Mesendoderm (in vitro differentiated cells): ENCODE measurements at places on chromosomes 1 and 21.
A peak's percentile ranks its signal among the peaks of the same experiment; 100 is the strongest.

GRCh38 chr1:234544087-234544579 lies 65.2 kb upstream of the TARBP1 start:
- no peak overlapping the region for H3K4me3 ChIP-seq
- no peak overlapping the region for H3K27ac ChIP-seq
- no peak for DNase-seq
- H3K36me3 ChIP-seq = no peaks in the 10 kb centered on the region
- H3K27me3 ChIP-seq = no peaks in the 10 kb centered on the region

DNA sequence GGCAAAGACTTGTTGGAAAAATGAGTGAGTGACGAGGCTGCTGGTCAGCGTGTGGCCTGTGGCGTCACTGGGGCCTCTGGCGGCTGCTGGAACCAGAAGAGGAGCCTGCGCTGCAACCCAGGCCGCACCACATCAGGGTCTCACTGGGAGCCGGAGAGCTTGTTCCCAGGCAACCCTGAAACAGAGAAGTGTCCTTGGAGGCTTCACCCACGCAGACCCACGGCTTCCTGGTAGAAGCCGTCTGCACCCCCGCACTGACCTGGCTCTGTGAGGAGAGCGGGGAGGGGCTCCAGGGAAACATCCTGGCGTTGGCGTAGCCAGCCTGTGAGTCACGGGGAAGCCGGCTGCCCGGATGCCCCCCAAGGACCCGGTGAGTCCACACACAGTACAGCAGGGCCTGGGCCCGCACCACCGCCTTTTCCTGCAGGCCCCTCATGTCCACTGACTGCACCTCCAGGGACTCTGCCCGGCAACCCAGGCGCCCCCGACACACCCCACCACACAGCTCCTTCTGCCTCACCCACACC lies 57.4 kb downstream of the COL6A1 start:
- H3K27me3 ChIP-seq = no peaks in the 10 kb centered on the region
- no peaks in the 10 kb centered on the region for H3K36me3 ChIP-seq
- H3K27ac ChIP-seq = no peak overlapping the region
- no peak for DNase-seq

GRCh38 chr1:110011527-110012041 lies 22.8 kb upstream of the STRIP1 start:
- no peak overlapping the region for H3K4me3 ChIP-seq
- H3K36me3 ChIP-seq = peaks cover 16% of the 10 kb centered on the region
- no peak overlapping the region for H3K27ac ChIP-seq
- DNase-seq = peak; percentile 80
- H3K4me1 ChIP-seq = peaks cover 5% of the 10 kb centered on the region
- no peaks in the 10 kb centered on the region for H3K27me3 ChIP-seq

DNA sequence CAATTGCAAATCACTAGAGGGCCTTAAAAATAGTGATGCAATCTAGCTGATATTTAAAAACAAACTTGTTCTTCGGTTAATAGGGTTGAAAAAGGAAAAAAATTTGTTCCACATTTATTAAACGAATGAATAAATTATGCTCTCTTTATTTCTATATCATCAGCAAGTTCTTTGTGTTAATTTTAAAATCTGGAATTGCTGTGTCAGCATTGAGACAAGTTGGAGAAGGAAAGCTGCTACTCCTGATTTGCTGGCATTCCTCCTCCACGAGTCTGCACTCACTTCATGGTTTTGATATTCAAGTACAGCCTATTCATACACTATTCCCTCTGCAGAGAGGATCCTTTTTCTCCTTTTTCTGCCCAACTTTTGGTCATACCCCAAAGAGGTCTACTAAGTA lies 117.6 kb downstream of the MRPL39 start:
- H3K4me3 ChIP-seq = no peak overlapping the region
- no peak overlapping the region for H3K27ac ChIP-seq
- peak; percentile 1 for DNase-seq

GRCh38 chr1:21935891-21936365 lies 1.2 kb downstream of the HSPG2 start:
- H3K27me3 ChIP-seq = no peaks in the 10 kb centered on the region
- peak overlapping the region; percentile 32 for H3K27ac ChIP-seq
- peak; percentile 60 for DNase-seq
- peaks cover 21% of the 10 kb centered on the region for H3K4me1 ChIP-seq
- H3K36me3 ChIP-seq = no peaks in the 10 kb centered on the region

GRCh38 chr1:156643778-156644092 lies 1.8 kb downstream of the BCAN start:
- H3K4me3 ChIP-seq = no peak overlapping the region
- no peak overlapping the region for H3K27ac ChIP-seq
- H3K36me3 ChIP-seq = no peaks in the 10 kb centered on the region
- no peak for DNase-seq

GRCh38 chr1:209688746-209689234 lies 13.6 kb downstream of the G0S2 start:
- no peak overlapping the region for H3K4me3 ChIP-seq
- no peaks in the 10 kb centered on the region for H3K27me3 ChIP-seq
- no peaks in the 10 kb centered on the region for H3K36me3 ChIP-seq
- H3K27ac ChIP-seq = no peak overlapping the region

DNA sequence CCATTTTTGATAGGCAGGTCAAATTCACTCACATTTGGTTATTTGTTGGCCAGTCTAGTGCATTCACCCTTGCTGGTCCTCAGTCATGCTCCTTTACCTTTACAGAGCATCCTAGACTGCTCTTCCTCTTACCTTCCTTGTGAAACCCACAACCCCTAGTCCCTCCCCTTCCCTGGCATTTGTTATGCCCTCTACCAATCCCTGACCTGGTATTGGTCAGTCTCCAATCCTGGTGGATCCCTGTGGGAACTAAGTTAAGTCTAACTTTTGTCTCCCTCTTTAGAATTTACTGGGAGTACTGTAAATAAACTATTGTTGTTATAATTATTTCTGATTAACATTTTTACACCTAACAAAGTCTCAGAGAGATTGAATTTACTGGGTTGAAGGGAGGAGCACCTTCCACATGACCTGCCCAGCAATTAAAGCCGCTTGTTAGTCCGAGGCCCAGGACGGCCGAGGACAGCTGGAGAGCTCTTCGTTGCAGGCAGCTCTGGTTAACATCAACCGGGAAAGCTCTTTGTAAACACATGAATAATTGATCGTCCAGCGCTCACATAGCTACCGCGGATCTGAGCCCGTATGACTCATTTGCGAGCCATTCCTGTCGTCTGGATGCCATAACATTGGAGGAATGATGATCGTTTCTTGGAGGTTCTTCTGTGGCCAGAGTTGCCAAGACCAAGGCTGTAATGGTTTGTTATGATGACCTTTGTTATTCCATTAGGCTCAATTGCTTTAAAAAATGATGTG lies 31.9 kb downstream of the MTARC1 start:
- H3K36me3 ChIP-seq = no peaks in the 10 kb centered on the region
- no peaks in the 10 kb centered on the region for H3K27me3 ChIP-seq
- peak; percentile 67 for DNase-seq
- no peak overlapping the region for H3K4me3 ChIP-seq

- H3K36me3 ChIP-seq = no peaks in the 10 kb centered on the region
- H3K4me1 ChIP-seq = no peaks in the 10 kb centered on the region
- no peaks in the 10 kb centered on the region for H3K27me3 ChIP-seq
- no peak overlapping the region for H3K27ac ChIP-seq
Measured at GRCh38 chr1:223234170-223234514, 91.1 kb upstream of the TLR5 start.

- H3K36me3 ChIP-seq = no peaks in the 10 kb centered on the region
- H3K4me3 ChIP-seq = no peak overlapping the region
- no peaks in the 10 kb centered on the region for H3K27me3 ChIP-seq
- no peak for DNase-seq
Measured at GRCh38 chr1:44422161-44422560, 17.1 kb downstream of the RNF220 start.

- no peaks in the 10 kb centered on the region for H3K36me3 ChIP-seq
- no peaks in the 10 kb centered on the region for H3K4me1 ChIP-seq
- H3K27me3 ChIP-seq = no peaks in the 10 kb centered on the region
- no peak for DNase-seq
- H3K27ac ChIP-seq = no peak overlapping the region
- no peak overlapping the region for H3K4me3 ChIP-seq
Measured at GRCh38 chr1:98292994-98293393, 368.5 kb upstream of the SNX7 start.

- no peaks in the 10 kb centered on the region for H3K36me3 ChIP-seq
- no peaks in the 10 kb centered on the region for H3K27me3 ChIP-seq
- peak overlapping the region; percentile 46 for H3K4me3 ChIP-seq
- peak overlapping the region; percentile 25 for H3K27ac ChIP-seq
- DNase-seq = peak; percentile 93
- peaks cover 2% of the 10 kb centered on the region for H3K4me1 ChIP-seq
Measured at GRCh38 chr1:6490181-6491080, 1.0 kb downstream of the PLEKHG5 start.

DNA sequence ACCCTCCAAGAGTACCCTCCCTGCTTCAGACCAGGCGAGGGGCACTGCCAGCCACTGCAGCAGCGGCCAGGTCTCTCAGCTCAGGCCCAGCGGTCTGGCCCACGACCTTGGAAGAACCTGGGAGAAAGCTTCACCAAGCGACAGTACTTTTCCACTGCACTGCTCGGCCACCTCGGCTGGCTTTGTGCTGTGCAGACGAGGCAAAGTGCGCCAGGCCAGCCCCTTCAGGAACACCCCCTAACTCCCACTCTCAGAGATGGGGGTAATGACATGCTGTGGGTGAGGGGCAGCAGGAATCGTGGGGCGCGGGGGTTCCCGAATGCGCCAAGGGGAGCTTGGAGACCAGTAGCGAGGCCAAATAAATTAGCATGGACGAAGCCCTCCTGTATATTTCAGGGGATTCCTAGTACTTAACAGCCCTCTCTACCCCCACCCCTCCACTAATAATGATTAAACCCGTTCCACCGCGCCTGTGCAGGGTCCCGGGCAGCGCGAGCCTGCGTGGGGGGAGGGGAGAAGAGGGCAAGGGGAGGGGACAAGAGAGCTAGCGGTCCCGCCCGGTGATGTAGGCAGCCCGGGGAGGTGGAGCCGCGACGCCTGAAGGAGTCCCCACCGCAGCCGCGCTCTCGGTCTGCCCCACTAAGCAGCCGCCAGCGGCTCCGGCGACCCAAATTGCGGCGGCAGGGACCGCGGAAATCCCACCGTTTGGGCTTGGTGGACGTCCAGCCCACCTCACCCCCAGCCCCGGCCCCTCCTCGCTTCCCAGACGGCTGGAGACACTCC lies at the start of gene FAM43B:
Gene FAM43B, plus strand, starts transcription at position 629 of the 783 bp plus-strand sequence. CDS start 401 bp downstream, outside the sequence.
- no peaks in the 10 kb centered on the region for H3K36me3 ChIP-seq
- no peak within 1 kb of the TSS for H3K27ac ChIP-seq

DNA sequence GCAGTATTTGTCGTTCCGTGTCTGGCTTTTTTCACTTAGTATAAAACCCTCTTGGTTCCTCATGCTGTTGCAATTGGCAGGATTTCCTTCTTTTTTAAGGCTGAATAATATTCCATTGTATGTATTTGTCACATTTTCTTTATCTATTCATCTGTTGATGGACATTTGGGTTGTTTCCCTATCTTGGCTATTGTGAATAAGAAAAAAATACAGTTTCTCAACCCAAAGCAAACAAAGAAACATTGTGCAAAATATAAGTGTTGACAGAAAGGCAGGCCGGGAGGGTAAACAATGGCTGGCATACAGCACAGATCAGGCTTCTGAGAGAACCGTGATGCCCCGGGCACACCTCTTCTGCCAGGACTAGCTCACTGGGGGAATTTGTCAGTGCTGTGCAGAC lies 26.9 kb downstream of the NENF start:
- H3K4me1 ChIP-seq = peaks cover 3% of the 10 kb centered on the region
- no peaks in the 10 kb centered on the region for H3K27me3 ChIP-seq
- no peak overlapping the region for H3K4me3 ChIP-seq
- H3K36me3 ChIP-seq = no peaks in the 10 kb centered on the region
- no peak overlapping the region for H3K27ac ChIP-seq
- no peak for DNase-seq

- H3K27me3 ChIP-seq = no peaks in the 10 kb centered on the region
- no peaks in the 10 kb centered on the region for H3K36me3 ChIP-seq
- no peak overlapping the region for H3K4me3 ChIP-seq
- no peak overlapping the region for H3K27ac ChIP-seq
- H3K4me1 ChIP-seq = no peaks in the 10 kb centered on the region
Measured at GRCh38 chr1:171852272-171852671, 11.0 kb downstream of the DNM3 start.

GRCh38 chr1:168887381-168887780 lies 158.4 kb upstream of the DPT start:
- no peaks in the 10 kb centered on the region for H3K36me3 ChIP-seq
- DNase-seq = no peak
- H3K27me3 ChIP-seq = no peaks in the 10 kb centered on the region

- H3K4me1 ChIP-seq = no peaks in the 10 kb centered on the region
- no peak for DNase-seq
- no peak overlapping the region for H3K4me3 ChIP-seq
- no peaks in the 10 kb centered on the region for H3K27me3 ChIP-seq
- no peaks in the 10 kb centered on the region for H3K36me3 ChIP-seq
- no peak overlapping the region for H3K27ac ChIP-seq
Measured at GRCh38 chr21:28375708-28376385, 616.8 kb downstream of the LTN1 start.

DNA sequence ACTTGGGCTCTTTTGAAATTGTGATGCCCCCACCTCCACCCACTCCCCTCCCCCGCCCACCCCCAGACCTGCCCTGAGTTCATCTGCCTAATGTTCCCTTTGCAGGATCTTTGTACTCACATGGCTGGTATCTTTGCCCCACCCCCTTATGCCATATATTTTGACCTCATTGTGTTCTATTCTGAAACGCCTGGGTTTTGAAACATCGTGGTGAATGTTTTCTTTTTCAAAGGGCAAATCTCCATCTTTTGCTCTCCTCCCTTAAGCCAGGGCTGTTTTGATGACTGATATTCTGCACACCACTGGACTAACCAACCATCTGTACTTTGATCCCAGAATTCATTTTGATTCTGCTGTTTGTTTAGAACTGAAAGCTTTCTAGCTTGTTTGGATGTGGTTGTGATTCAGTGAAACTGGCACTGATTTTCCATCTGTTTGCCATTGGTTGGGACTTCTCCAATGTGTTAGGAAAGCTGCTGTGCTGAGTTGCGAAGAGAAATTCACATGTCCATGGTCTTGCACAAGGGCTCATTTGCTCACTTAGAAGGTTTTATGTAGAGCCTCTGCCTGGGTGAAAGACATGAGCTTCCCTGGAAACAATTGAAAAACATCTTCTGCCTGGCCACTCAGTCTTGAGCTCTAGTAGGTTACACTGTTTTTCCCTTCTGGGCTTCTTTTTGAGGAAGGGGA lies 16.5 kb downstream of the SMAP2 start:
- H3K27me3 ChIP-seq = no peaks in the 10 kb centered on the region
- H3K4me3 ChIP-seq = no peak overlapping the region
- no peaks in the 10 kb centered on the region for H3K4me1 ChIP-seq
- no peak for DNase-seq
- no peaks in the 10 kb centered on the region for H3K36me3 ChIP-seq

- no peaks in the 10 kb centered on the region for H3K27me3 ChIP-seq
- H3K27ac ChIP-seq = peak overlapping the region; percentile 33
- H3K4me1 ChIP-seq = no peaks in the 10 kb centered on the region
- H3K4me3 ChIP-seq = no peak overlapping the region
- DNase-seq = peak; percentile 84
Measured at GRCh38 chr1:173507205-173507846, 30.2 kb downstream of the PRDX6 start.

DNA sequence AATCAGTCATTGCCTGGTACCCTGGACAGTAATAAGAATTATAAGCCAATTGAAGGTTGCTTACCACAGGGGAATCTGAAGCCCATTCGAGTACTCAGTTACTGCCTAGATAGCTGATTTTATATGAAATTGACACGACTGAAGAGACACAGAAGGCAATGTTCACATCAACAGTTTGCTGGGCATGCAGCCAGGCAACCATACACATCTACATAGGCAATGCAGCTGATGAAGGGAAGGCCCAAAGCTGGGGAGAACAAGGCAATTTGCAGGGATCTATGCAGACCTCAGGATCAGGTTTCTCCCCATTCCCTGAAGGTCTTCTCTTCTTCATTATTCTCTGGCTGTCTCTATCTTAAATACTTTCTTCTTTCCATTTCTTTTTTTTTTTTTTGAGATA lies 448.7 kb downstream of the PTBP2 start:
- H3K4me3 ChIP-seq = no peak overlapping the region
- no peaks in the 10 kb centered on the region for H3K4me1 ChIP-seq
- H3K36me3 ChIP-seq = no peaks in the 10 kb centered on the region
- DNase-seq = no peak
